ENCODE measurements at places on chromosomes 5 and 9.

DNA sequence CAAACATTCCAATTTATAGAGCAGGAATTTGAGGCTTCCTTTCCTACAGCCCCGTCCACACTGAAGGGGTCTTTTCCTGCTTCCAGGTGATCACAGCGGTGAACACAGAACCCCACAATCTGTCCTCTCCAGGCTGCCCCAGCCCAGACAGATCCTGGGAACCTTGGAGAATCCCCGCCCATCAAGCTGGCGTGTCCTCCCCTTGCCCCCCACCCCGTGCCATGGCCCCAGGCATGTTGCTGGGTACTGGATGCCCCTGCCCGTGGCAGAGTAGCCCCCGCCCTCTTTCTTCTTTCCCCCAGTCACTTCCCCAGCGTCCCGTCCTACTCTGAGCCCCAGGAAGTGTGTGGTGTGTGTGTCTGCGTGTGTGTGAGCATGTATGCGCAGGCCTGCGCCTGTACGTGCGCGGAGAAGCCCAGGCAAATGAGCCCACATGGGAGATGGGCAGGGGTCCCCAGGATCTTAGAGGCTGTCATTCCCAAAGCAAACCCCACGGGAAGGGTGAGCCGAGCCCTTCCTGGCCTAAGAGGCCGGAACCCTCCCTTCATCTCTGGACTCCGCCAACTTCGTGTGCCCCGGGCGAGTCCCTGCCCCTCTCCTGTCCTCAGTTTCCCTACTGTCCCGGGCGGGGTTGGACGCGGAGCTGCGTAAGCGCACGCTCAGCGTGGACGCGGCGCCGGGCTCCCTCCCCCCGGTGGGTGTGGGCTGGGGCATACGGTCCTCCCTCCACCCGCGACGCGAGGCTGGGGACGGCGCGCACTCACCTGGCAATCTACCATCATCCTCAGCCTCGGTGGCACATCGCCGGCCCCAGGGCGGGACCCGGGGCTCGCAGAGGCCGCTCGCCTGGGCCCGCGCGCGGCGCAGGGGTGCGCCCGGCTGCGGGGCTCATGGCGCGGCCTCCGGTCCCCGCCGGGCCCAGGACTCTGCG, 15.2 kb downstream of the GBGT1 start:
- DNase-seq, result no peak

- DNase-seq, result no peak
Measured at GRCh38 chr5:116480894-116481510, 93.6 kb downstream of the SEMA6A start.

DNA sequence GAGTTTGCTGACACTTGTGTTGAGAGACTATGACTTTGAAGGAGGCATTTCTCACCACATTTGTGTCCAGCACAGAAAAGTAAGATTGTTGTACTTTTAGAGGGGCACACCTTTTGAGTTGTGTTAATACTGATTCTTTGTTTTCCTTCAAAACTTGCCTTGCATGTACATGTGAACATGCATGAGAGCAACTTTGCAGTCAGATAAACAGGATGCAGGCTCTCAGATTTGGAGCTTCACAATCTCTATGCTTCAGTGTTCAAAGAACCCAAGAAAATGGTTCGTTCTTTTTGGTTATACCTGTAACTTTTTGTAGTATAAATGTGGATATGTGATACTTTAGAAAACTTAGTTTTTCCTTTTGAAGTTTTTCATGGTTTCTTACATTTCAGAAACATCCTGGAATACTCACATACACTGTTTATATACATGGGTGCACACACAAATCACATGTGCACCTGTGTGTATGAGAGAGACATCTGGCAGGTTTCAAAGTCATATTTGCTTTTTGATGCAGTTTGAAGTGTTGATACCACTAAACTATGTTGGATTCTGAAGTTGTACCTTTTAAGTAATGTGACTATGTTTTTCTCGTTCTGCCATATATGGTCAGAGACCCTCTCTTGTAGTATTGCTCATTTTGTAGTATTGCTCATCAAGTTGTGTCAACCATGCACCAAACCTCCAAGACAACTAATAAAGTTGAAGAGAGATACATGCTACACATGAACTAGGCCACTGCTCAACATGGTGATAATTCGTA, 190.7 kb downstream of the CD180 start:
- no peak for DNase-seq

- DNase-seq, result no peak
Measured at GRCh38 chr9:20289423-20290010, 332.8 kb downstream of the MLLT3 start.

GRCh38 chr9:92590377-92590776, 54.6 kb upstream of the ECM2 start:
- DNase-seq, result no peak

- no peak for DNase-seq
Measured at GRCh38 chr5:40497573-40497972, 182.1 kb upstream of the PTGER4 start.
